ENCODE measurements at places on chromosomes 16 and 17.

GRCh38 chr17:45867702-45868101 is 23.0 kb downstream of the SPPL2C start:
- no peak for DNase-seq

- DNase-seq: peak; percentile 32
These were observed 7.4 kb upstream of the FN3KRP start for GRCh38 chr17:82709024-82709675.

- DNase-seq: no peak
These were observed 176.6 kb upstream of the IRX6 start for GRCh38 chr16:55147396-55147795.

DNA sequence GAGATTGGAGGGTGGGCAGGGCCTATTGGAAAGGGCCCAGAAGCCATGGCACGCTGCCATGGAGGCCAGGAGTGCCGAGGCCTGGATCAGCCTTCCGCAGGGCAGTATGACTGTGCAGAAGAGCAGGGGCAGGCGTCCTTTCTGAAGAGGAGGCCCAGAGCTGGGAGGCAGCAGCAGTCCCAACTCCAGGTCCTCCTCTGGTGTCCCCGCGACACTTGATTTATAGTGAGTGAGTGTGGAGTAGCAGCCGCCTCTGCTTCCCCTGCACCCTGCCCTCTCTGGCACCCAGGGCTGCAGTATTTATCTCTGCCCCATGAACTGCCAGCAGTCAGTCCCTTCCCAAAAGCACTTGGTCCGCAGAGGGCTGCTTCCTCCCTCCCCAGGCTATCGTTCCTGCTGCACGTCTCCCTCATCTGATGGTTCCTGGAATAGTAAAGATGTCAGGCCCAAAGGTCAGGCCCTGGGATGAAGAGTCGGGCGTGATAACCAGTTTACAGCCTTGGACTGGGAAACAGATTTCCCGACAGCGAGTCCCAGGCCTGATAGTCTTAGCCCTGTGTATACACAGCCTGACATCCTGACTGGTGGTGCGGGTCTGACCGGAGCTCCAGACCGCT is 32.9 kb downstream of the PGS1 start:
- no peak for DNase-seq

GRCh38 chr16:26672206-26672605 is 394.5 kb upstream of the C16orf82 start:
- no peak for DNase-seq

- no peak for DNase-seq
These were observed 62.2 kb upstream of the CHMP6 start for GRCh38 chr17:80929449-80929848.

DNA sequence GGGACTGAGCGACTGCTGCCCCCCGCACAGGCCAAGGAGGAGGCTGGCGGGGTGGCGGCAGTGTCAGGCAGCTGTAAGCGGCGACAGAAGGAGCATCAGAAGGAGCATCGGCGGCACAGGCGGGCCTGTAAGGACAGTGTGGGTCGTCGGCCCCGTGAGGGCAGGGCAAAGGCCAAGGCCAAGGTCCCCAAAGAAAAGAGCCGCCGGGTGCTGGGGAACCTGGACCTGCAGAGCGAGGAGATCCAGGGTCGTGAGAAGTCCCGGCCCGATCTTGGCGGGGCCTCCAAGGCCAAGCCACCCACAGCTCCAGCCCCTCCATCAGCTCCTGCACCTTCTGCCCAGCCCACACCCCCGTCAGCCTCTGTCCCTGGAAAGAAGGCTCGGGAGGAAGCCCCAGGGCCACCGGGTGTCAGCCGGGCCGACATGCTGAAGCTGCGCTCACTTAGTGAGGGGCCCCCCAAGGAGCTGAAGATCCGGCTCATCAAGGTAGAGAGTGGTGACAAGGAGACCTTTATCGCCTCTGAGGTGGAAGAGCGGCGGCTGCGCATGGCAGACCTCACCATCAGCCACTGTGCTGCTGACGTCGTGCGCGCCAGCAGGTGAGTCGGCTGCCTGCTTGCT is 5.6 kb upstream of the TMEM88 start:
- no peak for DNase-seq

GRCh38 chr17:56891751-56892150 is 22.1 kb downstream of the TRIM25 start:
- DNase-seq: peak; percentile 63

DNA sequence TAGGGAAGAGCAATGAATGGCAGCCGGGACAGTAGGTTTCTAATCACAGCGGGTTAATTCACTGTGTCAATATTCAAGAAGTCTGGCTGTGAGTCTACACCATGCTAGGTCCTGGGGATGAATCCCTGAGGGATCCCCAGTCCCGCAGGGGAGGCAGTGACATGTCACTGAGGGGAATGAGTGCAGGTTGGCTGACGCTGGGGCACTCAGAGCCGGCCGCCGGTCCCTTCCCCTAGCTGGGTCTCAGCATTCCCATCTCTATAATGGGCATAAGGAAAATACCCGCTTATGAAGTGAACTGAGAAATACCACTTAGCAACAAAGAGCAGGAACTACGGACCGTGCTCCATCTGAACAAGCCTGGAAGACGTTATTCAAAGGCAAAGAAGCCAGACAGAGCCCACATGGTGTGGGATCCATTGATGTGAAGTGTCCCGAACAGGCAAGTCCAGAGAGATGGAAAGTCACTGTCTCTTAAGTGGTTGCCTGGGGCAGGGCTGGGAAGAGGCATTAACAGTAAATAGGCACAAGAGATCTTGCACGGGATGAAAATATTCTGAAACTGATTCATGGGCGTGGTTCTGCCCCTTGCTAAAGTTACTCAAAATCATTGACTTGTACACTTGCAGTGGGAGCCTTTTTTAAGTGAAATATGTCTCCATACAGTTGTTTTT is 31.9 kb downstream of the PPL start:
- no peak for DNase-seq

DNA sequence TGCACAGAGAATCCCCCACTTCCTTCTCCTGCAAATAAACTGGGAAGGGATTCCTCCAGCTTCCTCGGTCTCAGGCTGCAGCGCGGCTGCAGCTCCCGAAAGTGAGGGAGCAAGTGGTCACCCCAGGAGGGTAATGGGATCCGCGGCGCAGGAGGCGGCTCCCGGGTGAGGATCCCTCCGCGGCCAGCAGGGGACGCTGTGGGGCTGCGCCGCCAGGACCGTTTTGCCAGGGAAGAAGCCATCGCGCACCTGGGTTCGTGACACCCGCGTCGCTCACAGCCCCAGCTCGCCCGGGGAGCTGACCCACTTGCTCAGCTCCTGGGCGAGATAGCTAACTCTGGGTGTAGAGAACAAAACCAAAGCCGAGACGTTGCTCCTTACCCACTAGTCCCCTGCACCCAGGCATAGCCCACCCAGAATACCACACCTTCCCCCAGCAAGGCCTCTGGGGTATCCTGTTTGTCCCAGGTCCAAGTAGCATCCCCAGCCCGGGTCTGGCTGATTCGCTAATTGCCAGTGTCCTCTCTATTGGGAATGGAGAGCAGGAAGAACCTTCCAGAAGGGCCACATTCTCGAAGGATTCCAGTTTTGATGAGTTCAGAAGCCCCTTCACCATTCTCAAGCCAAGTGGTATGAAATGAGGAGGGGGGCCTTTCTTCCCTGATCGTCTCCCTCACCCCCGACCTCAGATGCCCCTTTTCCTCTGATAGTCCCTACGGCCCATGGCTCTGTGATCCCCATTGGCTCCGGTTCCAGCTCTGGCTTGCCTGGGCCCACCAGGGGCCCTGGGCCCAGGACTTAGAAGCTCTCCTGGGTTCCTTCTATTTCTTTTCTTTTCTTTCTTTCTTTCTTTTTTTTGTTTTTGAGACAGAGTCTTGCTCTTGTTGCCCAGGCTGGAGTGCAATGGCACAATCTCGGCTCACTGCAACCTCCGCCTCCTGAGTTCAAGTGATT is 14.1 kb downstream of the CYGB start:
- DNase-seq: peak; percentile 69

GRCh38 chr17:8466873-8467272 is 31.2 kb downstream of the NDEL1 start:
- no peak for DNase-seq

DNA sequence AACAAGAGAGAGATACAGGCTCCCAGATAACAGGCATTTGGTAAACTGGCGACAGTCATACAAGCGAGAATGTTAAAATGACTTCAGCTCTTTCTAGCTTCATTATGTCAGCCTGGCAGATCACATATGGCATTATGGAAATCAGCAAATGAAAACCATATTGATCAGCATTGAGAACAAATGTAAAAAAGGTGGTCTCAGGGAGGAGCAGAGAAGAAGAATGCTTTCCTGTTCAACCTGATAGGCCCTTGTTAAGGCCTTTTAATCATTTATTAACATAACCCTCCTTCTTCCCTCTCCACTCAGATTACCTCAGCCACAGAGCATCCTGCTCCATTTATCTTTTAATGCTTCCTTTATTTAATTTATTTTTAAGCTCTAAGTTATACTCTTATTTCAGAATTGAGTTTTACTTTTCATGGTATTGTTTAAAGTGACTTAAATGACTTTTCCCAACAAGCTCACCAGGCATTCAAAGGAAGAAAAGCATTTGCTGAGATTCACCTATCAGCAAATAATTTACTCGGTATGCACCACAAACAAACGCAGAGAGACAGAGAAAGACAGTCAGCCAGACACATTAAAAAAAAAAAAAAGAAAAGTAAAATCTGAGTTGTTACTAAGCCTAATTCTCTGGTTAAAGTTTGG is 243.9 kb upstream of the TBX2 start:
- DNase-seq: no peak

GRCh38 chr16:58024486-58025350 is 836 bp upstream of the MMP15 start:
- DNase-seq: peak; percentile 79

- DNase-seq: peak; percentile 91
These were observed 55.8 kb upstream of the FASN start for GRCh38 chr17:82153745-82154375.

DNA sequence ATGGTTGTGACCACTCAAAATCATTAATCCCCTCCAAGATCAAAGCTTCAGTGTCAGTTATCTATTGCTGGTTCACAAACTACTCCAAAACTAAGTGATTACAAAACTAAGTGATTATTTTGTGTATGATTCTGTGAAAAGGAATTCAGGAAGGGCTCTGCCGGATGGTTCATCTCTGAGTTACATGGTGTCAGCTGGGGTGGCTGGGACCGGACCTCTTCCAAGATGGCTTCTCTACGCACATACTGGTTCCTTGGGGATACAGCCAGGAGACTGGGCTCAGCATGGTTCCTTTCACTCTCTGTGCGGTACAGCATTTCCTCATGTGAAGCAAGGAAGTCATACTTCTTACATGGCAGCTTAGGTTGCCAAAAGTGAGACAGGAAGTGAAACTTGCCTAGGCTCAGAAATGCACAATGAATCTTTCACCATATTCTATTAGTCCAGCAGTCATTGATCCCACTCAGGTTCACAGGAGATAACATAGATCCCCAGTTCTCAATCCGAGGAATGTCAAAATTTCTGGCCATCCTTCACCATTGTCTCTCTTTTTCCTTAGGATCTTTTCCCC is 97.9 kb upstream of the IRX6 start:
- no peak for DNase-seq

GRCh38 chr16:69116906-69117305 is 11.5 kb downstream of the HAS3 start:
- DNase-seq: no peak

DNA sequence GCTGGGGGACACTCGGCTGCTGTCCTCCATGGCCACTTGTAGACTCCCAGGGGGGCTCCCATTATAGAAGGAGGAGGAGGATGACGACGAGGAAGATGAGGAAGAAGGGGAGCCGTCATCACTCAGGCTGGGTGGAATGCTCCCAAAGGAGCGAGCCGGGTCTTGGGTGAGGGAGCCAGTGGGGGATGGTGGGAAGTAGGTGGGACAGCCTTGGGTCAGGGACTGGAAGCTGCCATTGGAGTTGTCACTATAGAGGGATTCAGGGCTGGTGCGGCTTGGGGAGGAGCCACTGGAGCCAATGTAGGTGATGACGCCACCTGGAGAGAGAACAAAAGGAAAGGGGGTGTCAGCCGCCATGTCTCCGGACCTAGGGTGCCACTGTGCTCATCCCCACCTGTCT is 3.3 kb downstream of the NR1D1 start:
- no peak for DNase-seq

DNA sequence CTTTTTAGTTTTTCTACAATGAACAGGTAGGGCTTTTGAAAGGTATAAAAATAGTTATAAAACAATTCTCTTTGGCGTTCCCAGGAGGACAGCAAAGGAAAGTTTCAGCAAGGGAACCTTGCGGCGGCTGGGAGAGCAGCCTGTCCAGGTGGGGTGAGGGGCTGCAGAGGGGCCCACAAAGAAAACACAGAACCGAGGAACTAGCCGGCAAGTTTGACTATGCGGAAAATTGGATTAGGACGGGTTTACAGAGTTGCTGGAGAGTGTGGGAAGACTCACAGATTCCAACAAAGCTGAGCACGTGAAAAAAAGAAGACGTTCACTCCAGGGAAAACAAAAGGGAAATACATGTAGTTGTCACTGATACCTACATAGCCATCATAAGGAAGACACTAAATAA is 40.2 kb upstream of the METTL16 start:
- no peak for DNase-seq
